ENCODE measurements at places on chromosomes 1 and 21.

DNA sequence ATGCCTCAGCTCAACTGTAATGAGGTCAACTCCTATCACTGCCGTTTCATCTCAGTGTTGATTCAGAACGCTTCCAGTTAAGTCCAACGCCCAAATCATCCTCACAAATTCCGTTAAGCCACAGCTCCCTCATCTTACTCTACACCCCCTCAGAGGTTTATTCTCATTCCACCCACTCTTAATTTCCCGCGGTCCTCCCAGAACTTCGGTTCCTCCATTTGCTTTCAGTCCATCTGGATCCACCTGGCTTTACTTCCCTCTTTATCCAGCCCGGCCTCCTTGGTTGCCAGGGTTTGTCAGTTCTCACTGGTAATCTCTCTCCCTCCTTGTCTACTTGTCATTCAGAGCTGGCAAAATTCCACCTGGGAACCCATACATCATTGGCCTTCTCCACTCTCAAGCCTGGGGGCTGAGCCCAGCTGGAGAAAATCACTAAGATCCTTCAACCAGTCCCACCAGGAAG, 51.3 kb upstream of the RUNX1 start:
- DNase-seq = no peak

DNA sequence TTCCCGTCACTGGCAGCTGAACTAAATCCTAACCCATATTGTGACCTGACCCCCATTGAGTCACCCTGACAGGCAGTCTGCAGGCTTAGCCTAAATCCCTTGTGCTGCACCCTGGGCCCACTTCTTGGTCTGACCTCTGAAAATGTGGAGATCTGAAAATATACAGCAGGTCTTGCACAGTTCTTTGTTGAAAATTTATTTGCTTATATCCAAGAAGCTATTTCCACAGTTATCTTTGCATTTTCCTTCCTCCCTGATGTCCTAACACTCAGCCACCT, 87.1 kb downstream of the BCAR3 start:
- DNase-seq = no peak

- no peak for DNase-seq
Measured at GRCh38 chr1:2523891-2524609, 2.3 kb downstream of the PANK4 start.

DNA sequence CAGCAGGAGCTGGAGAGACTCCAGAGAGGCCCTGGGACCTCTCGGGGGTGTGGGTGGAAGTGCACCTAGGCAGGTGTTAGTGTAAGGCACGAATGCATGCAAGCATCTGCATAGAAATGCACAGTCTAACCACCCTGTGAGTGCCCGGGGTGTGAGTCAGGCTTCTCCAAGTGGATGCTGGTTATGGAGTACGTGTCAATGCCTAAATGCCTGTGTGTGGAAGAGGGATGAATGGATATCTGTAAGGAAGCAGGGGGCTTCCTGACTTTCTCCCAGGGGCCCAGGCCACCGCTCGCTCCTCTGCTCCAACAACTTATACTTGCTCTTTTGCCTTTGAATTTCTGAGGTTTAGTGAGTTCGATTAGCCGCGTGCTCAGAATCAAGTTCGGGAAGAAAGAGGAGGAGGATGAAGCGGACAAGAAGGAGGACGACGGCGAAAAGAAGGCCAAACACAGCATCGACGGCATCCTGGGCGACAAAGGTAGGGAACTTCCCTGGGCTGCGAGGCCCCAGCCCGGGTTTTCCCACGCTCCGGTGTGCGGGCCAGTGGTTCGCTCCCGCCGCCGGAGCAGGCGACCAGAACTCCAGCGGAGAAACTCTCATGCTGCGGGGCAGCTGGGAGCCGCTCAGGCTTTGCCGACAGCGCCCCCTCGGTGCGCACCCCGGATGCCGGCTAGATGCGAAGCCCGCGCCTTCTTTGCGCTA, 5.4 kb downstream of the PAX7 start:
- no peak for DNase-seq

DNA sequence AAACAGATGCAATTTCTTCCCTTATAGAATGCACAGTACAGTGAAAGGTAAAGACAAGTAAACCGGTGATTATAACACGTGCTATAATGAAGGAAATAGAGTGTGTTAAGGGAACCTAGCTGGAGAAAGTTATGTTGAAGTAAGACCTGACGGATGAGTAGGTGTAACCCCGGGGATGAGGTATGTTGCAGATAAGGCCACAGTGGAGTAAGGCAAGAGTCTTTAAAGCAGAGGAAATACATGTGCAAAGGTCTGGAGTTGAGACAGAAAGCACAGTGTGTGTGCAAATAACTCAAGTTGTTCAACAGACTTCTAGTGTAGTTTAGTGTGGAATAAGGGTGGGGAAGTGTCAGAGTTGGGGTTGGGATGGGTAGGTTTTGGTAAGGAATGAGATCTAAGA, 2.9 kb downstream of the DBT start:
- DNase-seq = no peak

DNA sequence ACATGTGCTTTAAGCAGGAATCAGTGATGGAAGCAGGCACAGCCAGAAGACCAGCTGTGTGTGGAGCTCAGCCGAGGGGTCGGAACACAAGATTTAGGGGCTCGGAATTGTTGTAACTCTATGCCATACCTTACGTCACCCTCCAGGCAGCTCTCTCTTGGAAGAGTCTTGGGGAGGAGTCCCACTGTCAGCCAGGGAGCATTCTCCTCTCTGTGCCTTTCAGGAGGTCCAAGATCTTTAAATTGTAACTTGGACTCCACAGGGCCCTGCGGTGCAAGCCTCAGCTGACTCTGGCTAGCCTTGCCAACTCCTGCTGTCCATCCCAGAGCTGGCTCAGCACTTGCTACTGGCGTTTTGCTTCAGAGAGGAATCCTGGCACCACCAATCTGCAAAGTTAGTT, 26.4 kb upstream of the ROR1 start:
- no peak for DNase-seq

DNA sequence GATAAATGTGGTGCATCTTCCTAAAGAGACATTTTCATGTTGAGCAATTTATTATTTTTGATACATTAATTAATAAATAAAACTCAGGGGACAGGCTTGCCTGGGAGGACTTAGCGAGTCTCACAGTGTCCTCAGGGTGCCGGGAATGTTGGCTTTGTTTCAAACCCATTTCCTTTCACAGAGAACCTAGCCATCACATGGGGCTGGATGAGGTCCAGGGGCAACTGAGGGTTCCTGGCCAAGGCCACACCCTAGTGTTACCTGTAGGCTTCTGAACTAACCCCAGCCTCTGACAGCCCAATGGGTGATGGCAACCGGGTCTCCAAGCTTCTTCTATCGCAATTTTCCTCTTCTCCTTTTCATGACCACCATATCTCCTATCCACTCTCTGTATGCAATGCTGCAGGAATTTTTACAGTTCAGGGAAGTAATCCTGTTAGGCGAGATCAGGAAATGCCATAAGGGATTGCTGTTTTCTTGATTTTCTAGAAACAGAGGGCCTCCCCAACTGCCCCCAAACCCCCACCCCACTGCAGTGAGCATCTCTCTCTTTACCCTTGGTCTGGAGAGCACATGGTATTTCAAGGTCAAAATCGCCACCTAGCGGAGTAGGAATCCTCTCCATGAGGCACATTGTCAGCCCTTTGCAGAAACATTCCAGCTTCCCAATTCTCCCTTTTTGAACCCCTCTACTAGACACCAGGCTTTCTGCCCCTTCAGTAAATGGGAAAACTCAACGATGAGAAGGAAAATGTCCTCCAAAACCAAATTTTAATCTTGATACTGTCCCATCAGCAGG, 22.1 kb upstream of the SMYD3 start:
- no peak for DNase-seq

- DNase-seq = no peak
Measured at GRCh38 chr1:109383087-109383779, 14.5 kb downstream of the SORT1 start.

GRCh38 chr1:241770115-241770514, 77.9 kb upstream of the EXO1 start:
- DNase-seq = no peak

DNA sequence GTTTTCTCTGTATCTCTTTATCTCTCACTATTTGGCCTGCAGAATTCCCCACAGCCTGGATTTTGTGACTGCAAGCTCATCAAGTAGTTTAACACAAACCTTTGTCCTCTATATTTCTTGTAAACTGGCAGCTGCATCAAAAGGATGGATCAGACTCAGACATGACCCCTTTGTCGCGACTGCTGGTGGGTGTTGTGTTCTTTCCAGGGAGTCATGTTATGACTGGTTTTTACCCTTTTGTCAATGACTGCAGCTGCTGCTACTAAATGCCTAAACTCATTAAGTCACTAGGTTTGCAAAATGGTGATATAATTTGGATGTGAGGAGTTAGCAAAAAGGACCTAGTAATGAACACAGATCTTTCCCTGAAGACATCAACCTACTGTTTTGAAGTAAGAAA, 10.2 kb upstream of the TOMM20 start:
- no peak for DNase-seq

DNA sequence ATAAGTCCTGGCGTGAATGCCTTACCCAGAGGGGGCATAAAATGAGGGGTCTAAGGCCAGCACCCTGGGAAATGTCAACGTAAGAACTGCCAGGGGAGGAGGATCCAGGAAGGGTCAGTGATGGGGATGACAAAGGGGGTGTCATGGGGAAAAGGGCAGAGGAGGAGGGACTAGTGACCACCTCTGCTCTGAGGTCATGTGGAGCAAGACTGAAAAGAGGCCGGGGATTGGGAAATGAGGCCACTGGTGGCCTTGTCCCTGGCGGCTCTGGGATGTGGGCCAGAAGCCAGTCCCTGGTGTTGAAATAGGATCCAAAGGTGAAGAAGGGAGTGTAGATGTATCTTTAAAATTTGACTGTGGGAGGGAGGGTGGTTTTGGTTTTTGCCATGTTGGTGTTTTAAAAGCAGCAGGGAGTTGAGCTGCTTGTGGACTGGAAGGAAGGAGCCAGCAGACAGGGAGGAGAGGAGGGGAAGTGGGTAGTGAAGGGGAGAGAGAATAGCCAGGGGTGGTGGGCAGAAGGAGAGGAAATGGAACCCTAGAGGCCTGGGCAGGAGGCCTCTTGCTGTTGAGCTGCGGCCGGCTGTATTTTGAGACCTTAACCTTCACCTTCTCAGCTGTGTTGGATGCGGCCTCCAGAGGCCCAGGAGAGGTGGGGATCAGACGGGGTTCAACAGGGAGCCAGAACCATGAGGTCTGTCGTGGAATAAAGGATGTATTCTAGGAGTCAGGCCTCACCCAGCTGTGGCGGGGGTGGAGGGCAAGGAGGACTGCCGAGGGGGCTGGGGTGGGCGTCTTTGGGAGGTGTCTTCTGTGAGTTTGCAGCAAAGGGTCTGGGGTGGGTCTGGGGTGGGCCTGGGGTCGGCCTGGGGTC, 92.5 kb downstream of the DHRS3 start:
- DNase-seq = no peak

GRCh38 chr1:92820551-92820950, 11.3 kb upstream of the RPL5 start:
- DNase-seq = no peak

GRCh38 chr1:212646588-212646987, 38.0 kb downstream of the ATF3 start:
- DNase-seq = no peak

DNA sequence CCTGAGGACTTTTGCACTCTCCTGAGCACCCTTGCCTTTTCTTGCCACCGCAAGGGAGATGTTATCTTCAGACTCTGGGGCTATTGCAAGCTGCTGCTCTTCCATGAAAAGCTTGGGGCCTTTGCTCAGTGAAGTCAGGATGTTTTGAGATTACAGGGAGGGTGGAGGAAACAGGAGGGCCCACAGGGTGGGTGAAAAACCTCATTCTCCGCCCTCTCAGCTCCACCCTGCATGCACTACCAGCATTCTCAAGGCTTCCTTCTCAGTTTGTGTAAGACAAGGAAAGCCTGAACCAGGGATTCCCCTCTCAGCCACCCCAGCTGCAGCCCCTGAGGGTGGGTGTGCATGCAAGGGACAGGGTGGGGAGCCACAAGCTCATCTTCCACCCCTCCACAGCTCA, 25.8 kb upstream of the ZNF648 start:
- DNase-seq = no peak

- DNase-seq = no peak
Measured at GRCh38 chr1:155192346-155193274, 15.1 kb downstream of the THBS3 start.

- DNase-seq = no peak
Measured at GRCh38 chr1:166884040-166884642, 8.1 kb upstream of the TADA1 start.

GRCh38 chr21:16768096-16768495, 744.7 kb upstream of the CXADR start:
- DNase-seq = no peak

All from activated T-helper 1 cell treated with anti-CD3 and anti-CD28 coated beads, Interleukin-2, amount 50 U/mL, for 16 hours (primary cell).